Naive thymus-derived CD4-positive, alpha-beta T cell (primary cell): ENCODE measurements at places on chromosomes 1 and 21.
A peak's percentile ranks its signal among the peaks of the same experiment; 100 is the strongest.

DNA sequence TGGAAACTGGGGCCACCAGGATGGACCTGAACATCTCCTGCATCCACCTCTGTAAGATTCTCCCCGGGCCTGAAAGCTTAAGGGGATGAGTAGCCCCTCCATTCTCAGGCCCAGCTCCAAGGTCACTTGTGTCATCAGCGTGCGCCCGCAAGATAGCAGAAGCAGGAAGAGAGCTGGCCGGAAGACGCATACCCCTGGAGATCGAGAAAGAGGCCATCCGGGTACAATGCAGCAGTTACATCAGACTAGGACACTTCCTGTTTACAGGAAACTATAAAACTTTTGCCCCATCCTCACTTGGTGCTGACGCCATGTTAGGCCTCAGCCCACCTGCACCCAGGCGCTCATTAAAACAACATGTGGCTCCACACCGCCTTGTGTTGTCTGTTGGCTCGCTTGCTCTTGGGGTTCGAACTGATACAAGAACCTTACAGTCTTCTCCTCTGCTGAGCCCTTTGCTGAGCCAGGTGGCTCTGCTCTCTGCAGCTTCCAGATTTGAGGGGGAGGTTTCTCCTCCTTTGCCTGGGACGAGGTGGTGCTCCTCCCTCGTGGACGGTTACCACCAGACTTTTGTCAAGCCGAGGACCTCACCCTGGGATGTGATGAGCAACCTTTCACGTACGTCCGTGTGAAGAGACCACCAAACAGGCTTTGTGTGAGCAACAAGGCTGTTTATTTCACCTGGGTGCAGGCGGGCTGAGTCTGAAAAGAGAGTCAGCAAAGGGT lies 277.5 kb upstream of the C1orf174 start:
- H3K4me3 ChIP-seq, result no peak overlapping the region
- H3K4me1 ChIP-seq, result no peaks in the 10 kb centered on the region
- no peak for DNase-seq
- no peaks in the 10 kb centered on the region for H3K27me3 ChIP-seq
- H3K27ac ChIP-seq, result no peak overlapping the region
- no peaks in the 10 kb centered on the region for H3K36me3 ChIP-seq

- no peak for DNase-seq
- H3K4me1 ChIP-seq, result peaks cover 41% of the 10 kb centered on the region
- H3K27ac ChIP-seq, result no peak overlapping the region
- peaks cover 4% of the 10 kb centered on the region for H3K27me3 ChIP-seq
- no peak overlapping the region for H3K4me3 ChIP-seq
Measured at GRCh38 chr1:2528016-2528415, 1.6 kb upstream of the PANK4 start.

GRCh38 chr1:87117761-87118368 lies 203.4 kb downstream of the HS2ST1 start:
- no peak for DNase-seq
- H3K36me3 ChIP-seq, result no peaks in the 10 kb centered on the region
- H3K27ac ChIP-seq, result no peak overlapping the region
- H3K4me1 ChIP-seq, result no peaks in the 10 kb centered on the region

DNA sequence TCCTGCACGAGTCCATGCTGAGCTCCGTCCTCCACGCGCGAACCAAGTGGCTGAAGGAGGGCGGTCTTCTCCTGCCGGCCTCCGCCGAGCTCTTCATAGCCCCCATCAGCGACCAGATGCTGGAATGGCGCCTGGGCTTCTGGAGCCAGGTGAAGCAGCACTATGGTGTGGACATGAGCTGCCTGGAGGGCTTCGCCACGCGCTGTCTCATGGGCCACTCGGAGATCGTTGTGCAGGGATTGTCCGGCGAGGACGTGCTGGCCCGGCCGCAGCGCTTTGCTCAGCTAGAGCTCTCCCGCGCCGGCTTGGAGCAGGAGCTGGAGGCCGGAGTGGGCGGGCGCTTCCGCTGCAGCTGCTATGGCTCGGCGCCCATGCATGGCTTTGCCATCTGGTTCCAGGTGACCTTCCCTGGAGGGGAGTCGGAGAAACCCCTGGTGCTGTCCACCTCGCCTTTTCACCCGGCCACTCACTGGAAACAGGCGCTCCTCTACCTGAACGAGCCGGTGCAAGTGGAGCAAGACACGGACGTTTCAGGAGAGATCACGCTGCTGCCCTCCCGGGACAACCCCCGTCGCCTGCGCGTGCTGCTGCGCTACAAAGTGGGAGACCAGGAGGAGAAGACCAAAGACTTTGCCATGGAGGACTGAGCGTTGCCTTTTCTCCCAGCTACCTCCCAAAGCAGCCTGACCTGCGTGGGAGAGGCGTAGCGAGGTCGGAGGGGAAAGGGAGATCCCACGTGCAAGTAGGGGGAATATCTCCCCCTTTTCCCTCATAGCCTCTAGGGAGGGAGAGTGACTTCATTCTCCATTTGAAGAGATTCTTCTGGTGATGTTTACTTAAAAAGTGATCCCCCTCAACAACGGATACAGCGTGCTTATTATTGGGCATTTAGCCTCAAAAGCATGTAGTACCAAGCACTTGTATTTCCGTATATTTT lies 991 bp downstream of the PRMT6 start:
- peak; percentile 11 for DNase-seq
- H3K36me3 ChIP-seq, result no peaks in the 10 kb centered on the region
- peak overlapping the region; percentile 95 for H3K4me3 ChIP-seq
- H3K4me1 ChIP-seq, result peaks cover 11% of the 10 kb centered on the region
- no peaks in the 10 kb centered on the region for H3K27me3 ChIP-seq
- H3K27ac ChIP-seq, result peak overlapping the region; percentile 80
